ENCODE measurements at places on chromosomes 6 and 20. TPM values are rescaled to one million over a fixed set of nuclear protein-coding genes. Genes with fewer than 3 reads are reported as not detected.

Gene PLA2G7
- 0.66 TPM for total RNA-seq

DNA sequence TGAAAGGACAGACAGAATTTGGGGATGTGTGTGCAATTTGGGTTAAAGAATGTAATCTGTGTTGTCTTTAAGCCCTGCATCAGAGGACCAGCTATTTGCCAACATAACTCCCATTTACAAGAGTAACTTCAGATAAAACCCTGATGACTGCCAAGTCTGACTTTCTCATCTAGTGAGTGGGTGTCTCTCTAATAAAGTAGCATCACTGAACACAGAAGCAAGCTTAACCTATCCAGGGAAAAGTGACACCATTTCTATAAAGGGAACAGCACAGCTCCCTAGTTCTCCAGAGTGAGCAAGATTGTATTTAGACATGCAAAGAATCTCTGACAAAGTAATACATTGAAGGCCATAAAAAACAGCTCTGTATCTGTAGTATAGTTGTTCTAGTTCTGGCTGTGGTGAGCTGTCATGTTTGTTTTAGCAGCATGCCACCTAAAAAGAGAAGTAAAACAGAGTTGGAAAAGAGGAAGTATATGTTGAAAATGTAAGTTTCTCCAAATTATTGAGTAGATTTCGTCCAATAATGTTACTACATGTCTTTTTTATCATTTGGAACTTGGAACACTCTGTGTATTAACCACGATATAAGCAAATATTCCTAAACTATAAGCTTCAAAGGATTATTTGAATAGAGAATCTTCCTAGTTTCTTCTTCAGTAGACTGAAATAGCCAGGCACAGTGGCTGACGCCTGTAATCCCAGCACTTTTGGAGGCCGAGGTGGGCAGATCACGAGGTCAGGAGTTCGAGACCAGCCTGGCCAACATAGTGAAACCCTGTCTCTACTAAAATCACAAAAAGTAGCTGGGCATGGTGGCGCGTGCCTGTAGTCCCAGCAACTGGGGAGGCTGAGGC is 8.8 kb upstream of the PIM1 start:
- DNase-seq, result no peak

Gene TPD52L1
- total RNA-seq, result 15.9 TPM

GRCh38 chr6:148398678-148399077 is 56.0 kb downstream of the SASH1 start:
- no peak for DNase-seq

DNA sequence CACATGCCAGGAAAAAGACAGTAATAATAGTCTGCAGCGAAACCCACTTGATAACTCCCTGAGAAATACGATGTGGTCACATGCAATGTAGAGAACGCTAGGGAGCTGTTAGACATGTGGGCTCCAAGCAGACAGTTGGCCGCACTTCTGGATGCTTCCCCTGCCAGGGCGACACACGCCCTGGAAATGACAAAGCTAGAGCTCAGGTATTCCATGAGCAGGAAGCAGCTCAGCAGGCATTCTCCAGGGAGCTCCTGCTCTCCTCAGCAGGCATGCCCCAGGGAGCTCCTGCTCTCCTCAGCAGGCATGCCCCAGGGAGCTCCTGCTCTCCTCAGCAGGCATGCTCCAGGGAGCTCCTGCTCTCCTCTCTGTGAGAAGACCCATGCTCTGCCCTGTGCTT is 52.4 kb upstream of the NXT1 start:
- no peak for DNase-seq

- no peak for DNase-seq
Measured at GRCh38 chr6:144304223-144304848, 19.2 kb downstream of the UTRN start.

GRCh38 chr6:37861452-37861851 is 41.9 kb downstream of the ZFAND3 start:
- DNase-seq, result no peak

Gene TMEM14C
- total RNA-seq, result 59.0 TPM

- peak; percentile 59 for DNase-seq
Measured at GRCh38 chr20:63957004-63957689, 931 bp upstream of the UCKL1 start.

DNA sequence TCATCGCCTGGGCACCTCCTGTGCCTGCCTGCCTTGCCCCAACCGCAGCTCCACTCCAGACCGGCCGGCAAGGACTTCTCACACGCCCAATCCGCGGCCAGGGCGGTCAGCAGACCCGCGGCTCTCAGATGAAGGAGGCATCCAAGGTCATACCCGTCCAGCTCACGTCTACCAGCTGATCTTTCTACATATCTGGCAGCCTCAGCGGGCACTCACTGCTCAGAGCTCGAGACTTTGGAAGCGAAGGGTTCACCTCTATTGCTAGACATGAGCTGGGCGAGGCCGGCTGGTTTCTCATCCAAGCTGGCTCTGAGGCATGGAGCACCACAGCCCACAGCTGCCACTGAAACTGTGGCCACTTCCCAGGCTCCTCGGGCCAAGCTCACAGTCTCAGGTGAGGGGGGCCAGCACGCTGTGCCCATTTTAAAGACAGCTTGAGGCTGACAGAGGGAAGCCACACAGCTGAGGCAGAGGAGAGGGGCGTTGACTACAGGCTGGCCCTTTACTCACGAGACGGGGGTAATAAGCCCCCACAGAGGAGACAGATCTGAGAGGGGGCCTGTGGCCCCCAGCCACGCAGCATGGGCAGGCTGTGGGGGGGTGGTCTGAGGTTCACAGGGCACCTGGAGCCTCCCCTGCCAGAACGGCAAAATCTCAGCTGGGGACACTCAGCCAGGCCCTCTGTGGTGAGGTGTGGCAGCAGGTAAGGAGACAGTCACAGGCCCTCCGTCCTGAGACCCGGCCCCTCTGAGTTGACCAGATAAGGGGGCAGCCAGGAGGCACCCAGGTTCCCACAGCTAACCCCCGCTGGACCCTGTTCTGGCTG is 2.0 kb downstream of the LAMA5 start:
- DNase-seq, result no peak

DNA sequence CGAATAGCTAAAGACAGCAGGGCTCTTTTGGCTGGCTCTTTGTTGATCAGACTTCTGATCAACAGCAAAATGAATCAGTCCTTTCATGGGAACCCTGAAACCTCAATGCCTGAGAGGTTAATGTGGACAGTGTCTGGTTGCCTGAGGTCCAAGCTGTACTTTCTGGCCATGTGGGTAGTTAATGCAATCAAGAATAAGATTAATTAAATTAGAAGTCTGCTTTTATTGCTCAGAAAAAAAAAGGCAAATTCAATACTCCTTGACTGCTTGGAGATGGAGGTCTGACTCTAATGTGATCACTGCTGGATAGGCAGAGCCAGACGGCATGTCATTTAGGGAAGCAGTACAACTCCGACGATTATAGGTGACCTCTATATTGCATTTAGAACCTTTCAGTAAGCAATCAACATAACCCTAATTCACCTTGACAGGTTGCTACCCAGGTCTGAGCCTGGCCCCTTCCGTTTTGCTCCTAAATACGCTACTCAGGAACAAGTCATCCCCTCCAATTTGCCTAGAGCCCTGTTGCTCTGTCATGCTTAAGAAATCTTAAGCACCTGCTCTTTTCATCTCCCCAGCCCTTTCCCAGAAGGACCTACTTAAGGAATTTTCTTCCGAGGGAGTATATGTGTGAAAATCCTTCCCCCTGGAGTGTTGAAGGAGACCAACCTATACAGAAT is 370.0 kb upstream of the SPTLC3 start:
- DNase-seq, result no peak

Gene GRM1
- not detected for total RNA-seq

DNA sequence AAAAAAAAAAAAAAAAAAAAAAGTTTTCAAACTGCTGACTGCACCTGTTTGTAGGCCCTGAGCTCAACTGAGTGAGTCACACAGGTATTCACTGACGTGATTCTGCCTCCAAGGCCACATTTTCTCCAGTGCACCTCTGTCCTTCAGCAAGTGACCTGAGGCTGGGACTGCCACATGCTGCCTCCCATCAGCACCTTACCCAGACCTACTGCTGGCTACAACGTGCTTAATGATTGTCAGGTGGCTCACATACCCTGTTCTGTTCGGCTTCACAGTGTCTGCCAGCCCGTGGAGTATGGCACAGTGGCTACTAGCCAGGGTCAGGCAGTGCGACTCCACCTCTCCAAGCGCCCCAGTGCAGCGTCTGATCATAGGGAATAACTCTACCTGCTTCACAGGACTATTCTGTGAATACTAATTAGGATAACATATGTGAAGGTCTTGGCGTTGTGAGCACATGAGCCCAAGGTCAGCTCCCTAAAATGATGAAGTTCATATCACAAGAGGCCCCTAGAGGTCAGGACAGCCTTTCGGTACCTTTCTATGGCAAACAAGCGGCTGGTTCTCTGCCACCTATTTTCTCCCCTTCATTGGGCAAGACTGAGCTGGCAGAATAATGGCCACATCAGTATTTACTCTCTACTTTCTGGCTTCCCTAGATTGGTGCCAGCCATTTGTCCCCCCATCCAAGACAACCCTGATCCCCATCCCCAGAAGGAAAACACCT is 28.1 kb downstream of the RIPOR3 start:
- DNase-seq, result no peak

Data from Peyer's patch (tissue), 4 donors.